Activated naive CD8-positive, alpha-beta T cell treated with anti-CD3 and anti-CD28 coated beads, Interleukin-2, amount 10 ng/mL, durations not matched to agents 7 days and 5 days (primary cell): ENCODE measurements at places on chromosomes 2 and 18.

DNA sequence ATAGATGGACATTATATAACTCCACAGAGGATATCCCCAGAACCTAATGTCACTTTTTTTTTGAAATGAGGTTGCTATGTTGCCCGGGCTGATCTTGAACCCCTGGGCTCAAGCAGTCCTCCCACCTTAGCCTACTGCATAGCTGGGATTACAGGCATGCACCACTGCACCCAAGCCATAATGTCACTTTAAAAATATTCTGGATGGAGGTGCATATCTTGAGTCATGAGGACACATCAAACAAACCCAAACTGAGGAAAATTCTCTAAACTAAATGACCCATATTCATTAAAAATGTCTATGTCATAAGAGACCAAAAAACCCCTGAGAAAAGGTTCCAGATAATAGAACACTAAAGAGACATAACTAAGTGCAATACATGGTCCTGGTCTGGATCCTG is 36.3 kb downstream of the OSGEPL1 start:
- no peak for DNase-seq

- no peak for DNase-seq
These were observed 216.3 kb upstream of the ID2 start for GRCh38 chr2:8465560-8465959.

DNA sequence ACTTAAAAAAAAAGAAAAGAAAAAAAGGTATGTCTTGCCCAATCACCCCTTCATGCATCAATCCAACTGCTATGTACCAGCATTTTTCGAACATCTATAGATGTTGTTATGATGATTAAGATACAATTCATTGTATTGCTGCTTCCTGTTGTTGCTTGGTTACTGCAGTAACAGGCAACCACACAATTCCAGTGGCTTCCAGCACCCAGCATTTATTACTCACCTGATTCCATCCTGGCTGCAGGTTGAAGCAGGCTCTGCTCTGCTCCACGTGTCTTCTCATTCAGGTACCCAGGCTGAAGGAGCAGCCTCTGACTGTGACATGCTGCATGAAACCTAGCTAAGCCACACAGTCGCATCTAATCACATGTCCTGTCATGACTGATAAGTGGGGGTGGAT is 196.9 kb downstream of the INO80D start:
- no peak for DNase-seq

DNA sequence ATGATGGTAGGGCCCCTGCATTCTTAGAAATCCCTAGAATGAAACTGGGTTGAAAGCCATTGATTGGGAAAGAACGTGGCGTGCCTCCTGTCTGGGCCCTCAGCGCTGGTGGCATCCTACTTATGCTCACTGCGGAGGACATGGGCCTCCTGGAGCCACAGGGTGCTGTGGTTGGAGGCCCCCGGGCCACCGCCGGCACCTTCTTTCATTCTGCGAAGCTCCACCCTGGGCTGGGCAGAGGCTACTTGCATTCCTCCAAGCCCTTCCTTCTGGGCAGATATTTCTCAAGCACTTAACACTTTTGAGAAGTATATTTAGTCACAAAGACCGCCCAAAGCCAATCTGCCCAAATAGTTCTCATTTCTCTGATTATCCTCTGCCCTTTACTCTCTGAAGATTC is 311.9 kb downstream of the MYCN start:
- no peak for DNase-seq
